ENCODE measurements at places on chromosomes 13 and 19. TPM values are rescaled to one million over a fixed set of nuclear protein-coding genes. Genes with fewer than 3 reads are reported as not detected.

GRCh38 chr19:1318678-1319471, 33.2 kb downstream of the EFNA2 start:
- DNase-seq: no peak
- H3K27ac ChIP-seq: no peak overlapping the region
- H3K4me3 ChIP-seq: no peak overlapping the region
- peaks cover 13% of the 10 kb centered on the region for H3K4me1 ChIP-seq

- peaks cover 2% of the 10 kb centered on the region for H3K36me3 ChIP-seq
- no peak for DNase-seq
- H3K4me1 ChIP-seq: no peaks in the 10 kb centered on the region
- no peak overlapping the region for H3K4me3 ChIP-seq
Measured at GRCh38 chr13:20592606-20593005, 25.6 kb downstream of the IFT88 start.

DNA sequence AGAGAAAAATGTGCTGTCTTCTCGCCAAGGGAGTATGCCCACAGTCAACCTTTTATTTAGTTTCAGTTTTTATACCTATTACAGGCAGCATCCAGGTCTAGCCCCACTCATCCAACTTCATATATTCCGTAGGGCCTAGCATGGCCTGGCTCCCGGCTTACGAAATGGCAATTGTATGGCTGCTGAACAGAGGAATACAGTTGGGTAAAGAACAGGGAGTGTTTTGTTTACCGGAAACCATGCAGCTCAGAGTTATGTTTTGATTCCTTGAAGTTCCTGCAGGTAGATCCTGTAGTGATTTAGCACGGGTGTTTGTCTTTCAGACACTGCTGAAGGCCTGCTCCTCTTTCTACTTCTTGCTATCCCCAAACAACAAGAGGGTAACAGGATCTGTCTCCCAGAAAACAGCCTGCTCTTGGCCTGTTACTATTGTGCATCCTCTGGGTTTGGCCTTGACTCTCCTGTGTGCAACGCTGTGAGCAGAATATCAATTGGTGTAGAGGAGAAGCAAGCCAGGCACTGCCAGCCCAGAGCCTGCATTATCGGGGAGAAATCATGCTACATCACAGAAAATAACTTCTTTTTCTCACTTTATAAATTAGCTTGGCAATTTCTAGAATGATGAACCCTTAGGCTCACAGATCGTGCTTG, 32.4 kb downstream of the OLFM4 start:
- H3K36me3 ChIP-seq: no peaks in the 10 kb centered on the region
- H3K4me1 ChIP-seq: no peaks in the 10 kb centered on the region
- no peaks in the 10 kb centered on the region for H3K27me3 ChIP-seq
- H3K4me3 ChIP-seq: no peak overlapping the region
- H3K27ac ChIP-seq: no peak overlapping the region

- H3K4me1 ChIP-seq: no peaks in the 10 kb centered on the region
- no peak overlapping the region for H3K27ac ChIP-seq
- H3K27me3 ChIP-seq: no peaks in the 10 kb centered on the region
- no peak for DNase-seq
Measured at GRCh38 chr13:24737042-24737441, 26.9 kb upstream of the RNF17 start.

GRCh38 chr13:33279414-33280278, 5.9 kb downstream of the STARD13 start:
- DNase-seq: no peak
- H3K36me3 ChIP-seq: no peaks in the 10 kb centered on the region
- H3K4me3 ChIP-seq: no peak overlapping the region
- H3K4me1 ChIP-seq: no peaks in the 10 kb centered on the region
- peaks cover 1% of the 10 kb centered on the region for H3K27me3 ChIP-seq

DNA sequence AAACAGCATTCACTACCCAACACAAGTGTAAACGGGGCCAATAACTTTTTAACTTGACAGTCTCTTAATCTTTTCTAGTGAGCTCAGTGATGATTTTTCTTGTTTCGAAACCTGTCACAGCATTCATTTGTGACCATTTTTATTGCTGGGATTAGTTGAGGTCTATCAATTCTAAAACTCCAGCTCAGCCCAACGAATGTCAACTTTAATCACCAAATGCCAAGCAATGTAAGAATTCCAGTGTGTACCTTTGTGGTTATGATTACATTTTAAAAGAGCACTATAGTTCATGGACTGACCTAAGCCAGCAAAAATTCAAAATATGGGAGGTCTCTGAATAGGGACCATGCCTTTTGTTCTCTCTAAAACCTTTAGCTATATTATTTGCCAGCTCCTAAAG, 694.3 kb upstream of the SGCG start:
- no peak overlapping the region for H3K27ac ChIP-seq
- DNase-seq: no peak
- no peaks in the 10 kb centered on the region for H3K36me3 ChIP-seq
- H3K4me3 ChIP-seq: no peak overlapping the region
- no peaks in the 10 kb centered on the region for H3K4me1 ChIP-seq

- no peak overlapping the region for H3K4me3 ChIP-seq
- no peaks in the 10 kb centered on the region for H3K27me3 ChIP-seq
- no peaks in the 10 kb centered on the region for H3K36me3 ChIP-seq
- DNase-seq: no peak
- H3K27ac ChIP-seq: no peak overlapping the region
Measured at GRCh38 chr19:48355365-48355954, 8.3 kb downstream of the TMEM143 start.

- no peak for DNase-seq
- H3K36me3 ChIP-seq: no peaks in the 10 kb centered on the region
- H3K27ac ChIP-seq: no peak overlapping the region
Measured at GRCh38 chr13:67366533-67366932, 136.4 kb upstream of the PCDH9 start.

- no peak overlapping the region for H3K27ac ChIP-seq
- no peak for DNase-seq
- no peaks in the 10 kb centered on the region for H3K27me3 ChIP-seq
- H3K4me1 ChIP-seq: no peaks in the 10 kb centered on the region
- H3K4me3 ChIP-seq: no peak overlapping the region
- H3K36me3 ChIP-seq: no peaks in the 10 kb centered on the region
Measured at GRCh38 chr13:84290386-84290785, 408.1 kb upstream of the SLITRK1 start.

GRCh38 chr13:41706152-41706551, 248.8 kb downstream of the RGCC start:
- peaks cover 5% of the 10 kb centered on the region for H3K36me3 ChIP-seq
- no peak overlapping the region for H3K4me3 ChIP-seq
- H3K27me3 ChIP-seq: no peaks in the 10 kb centered on the region
- DNase-seq: no peak
- H3K27ac ChIP-seq: no peak overlapping the region

DNA sequence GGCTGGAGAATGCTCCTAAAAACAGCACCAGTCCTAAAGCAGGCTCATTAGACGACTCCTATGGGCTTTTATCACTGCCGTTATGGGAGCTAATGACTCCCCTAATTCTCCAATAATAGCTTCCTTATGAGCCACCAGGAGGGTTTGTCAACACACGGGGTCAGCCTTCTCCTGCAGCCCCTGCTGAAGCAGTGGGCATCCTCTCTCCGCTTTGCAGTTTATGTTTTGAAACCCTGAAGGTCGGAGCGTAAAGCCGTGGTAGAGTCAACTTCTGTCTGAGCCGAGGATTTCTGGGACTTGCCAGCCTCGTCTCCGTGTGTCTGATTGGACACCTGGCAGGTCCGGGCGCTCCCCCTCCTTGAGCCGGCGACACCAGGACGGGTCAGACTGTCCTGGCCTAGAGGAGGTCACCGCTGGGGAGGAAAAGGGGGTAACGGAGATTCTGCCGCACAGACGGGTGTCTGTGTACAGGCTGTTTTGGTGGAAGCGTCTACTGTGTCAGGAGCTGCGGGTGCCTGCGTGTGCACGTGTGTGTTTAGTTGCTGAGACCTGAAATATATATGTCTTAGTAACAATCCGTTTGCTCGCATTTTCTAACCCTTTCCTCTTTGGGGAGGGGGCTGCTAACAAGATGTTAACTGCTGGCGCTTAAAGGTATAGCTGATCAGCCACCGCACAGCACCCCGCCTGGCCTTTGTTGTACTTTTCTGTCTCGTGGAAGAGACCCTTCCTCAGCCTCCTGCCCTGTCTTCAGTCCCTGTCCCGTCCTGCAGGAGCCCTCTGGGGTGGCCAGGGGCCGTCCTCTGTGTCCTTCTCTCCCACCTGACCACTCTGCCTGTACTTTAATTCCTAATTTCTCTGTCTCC, 1.9 kb downstream of the KDM4B start:
- no peaks in the 10 kb centered on the region for H3K36me3 ChIP-seq
- no peak for DNase-seq
- no peak overlapping the region for H3K27ac ChIP-seq
- H3K4me3 ChIP-seq: peak overlapping the region; percentile 63
- no peaks in the 10 kb centered on the region for H3K27me3 ChIP-seq
- H3K4me1 ChIP-seq: peaks cover 50% of the 10 kb centered on the region

DNA sequence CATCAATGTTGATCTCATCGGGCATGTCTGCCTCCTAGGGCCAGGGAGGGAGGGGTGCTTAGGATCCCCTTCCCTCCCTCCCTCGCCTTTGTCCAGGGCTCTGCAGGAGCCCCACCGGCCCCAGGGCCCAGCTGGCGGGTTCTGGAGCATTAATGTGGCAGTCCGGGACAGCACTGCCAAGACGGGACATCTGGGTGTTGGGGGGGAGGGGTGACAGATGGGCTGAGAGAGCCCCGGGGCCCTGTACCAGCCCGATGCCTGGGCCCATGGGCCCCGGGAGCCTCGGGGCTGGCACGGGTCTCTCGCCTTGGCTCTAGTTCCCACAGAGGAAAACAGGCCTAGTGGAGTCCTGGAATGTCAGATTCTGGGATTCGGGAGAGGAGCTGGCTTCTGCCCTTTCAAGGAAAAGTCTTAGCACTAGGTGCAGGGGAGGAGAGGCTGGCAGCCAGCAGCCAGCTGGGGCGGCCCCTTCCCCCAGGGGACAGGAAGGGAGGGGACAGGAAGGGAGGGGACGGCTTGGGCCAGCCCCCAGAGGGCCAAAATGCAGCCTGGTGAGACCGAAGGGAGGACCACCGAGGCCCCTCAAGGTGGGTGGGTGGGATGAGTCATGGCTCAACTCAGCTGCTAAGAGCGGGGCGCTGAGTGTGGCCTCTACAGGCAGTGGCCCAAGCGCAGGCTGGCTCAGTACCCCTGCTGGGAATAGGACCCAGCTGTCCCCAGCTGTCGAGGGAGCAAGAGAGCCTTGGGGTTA, 3.1 kb downstream of the PPP1R14A start:
- H3K27ac ChIP-seq: no peak overlapping the region
- H3K4me3 ChIP-seq: no peak overlapping the region
- H3K36me3 ChIP-seq: no peaks in the 10 kb centered on the region

ZNF256 gene
- 15.2 TPM for total RNA-seq

CRB3 gene
- 9.4 TPM for total RNA-seq

HCN2 gene
- total RNA-seq: 2.1 TPM

IFNL4 gene
- not detected for total RNA-seq

PLPPR3 gene
- total RNA-seq: not detected

PROZ gene
- not detected for total RNA-seq

DAND5 gene
- not detected for total RNA-seq

IGFL4 gene
- not detected for total RNA-seq

IQCN gene
- total RNA-seq: 18.1 TPM

NR2C2AP gene
- total RNA-seq: 10.5 TPM

HNRNPL gene
- total RNA-seq: 565 TPM

All from CD4-positive, alpha-beta T cell (primary cell).